GM12878 (cell line): ENCODE measurements at places on chromosomes 16 and 17.
A peak's percentile ranks its signal among the peaks of the same experiment; 100 is the strongest.

GRCh38 chr16:14302031-14302398 is 230.9 kb downstream of the MRTFB start:
- peak overlapping the region; percentile 92 for H3K27ac ChIP-seq
- H3K27me3 ChIP-seq, result no peaks in the 10 kb centered on the region
- peaks cover 12% of the 10 kb centered on the region for H3K4me1 ChIP-seq
- H3K4me3 ChIP-seq, result peak overlapping the region; percentile 91

GRCh38 chr17:82668631-82669099 is 20.4 kb upstream of the WDR45B start:
- no peak overlapping the region for H3K4me3 ChIP-seq
- no peak for DNase-seq
- no peaks in the 10 kb centered on the region for H3K36me3 ChIP-seq
- no peaks in the 10 kb centered on the region for H3K4me1 ChIP-seq

DNA sequence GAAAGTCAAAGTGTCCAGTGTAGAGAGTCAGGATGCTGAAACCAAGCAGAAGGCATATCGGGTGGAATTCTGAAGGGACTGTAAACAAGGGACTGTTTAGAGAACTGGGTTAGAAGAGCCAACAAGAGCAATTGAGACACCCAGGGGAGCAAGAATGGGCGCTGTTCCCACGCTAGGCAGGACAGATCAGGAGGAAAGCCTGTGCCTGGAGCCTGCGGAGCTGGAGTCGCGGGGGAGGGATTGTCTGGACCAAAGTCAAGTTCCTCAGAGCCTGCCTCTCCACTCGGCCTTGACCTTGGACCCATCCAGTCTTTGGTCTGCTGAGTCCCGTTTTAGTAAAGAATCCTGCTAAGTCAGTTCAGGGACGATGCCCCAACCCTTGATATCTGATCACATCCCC is 14.7 kb upstream of the KLHL36 start:
- no peaks in the 10 kb centered on the region for H3K27me3 ChIP-seq
- no peak for DNase-seq
- peaks cover 32% of the 10 kb centered on the region for H3K4me1 ChIP-seq
- no peak overlapping the region for H3K27ac ChIP-seq
- H3K36me3 ChIP-seq, result no peaks in the 10 kb centered on the region

- no peak for DNase-seq
- H3K36me3 ChIP-seq, result no peaks in the 10 kb centered on the region
- H3K4me1 ChIP-seq, result peaks cover 51% of the 10 kb centered on the region
- no peaks in the 10 kb centered on the region for H3K27me3 ChIP-seq
- H3K4me3 ChIP-seq, result peak overlapping the region; percentile 90
- H3K27ac ChIP-seq, result peak overlapping the region; percentile 30; the same call in 1 of the 2 replicates
Observed at GRCh38 chr16:88705076-88705684, 1.0 kb downstream of the RNF166 start.

GRCh38 chr16:81921843-81922584 is 89.3 kb downstream of the SDR42E1 start:
- H3K27me3 ChIP-seq, result no peaks in the 10 kb centered on the region
- H3K27ac ChIP-seq, result no peak overlapping the region
- H3K36me3 ChIP-seq, result peaks cover 37% of the 10 kb centered on the region
- H3K4me1 ChIP-seq, result no peaks in the 10 kb centered on the region

DNA sequence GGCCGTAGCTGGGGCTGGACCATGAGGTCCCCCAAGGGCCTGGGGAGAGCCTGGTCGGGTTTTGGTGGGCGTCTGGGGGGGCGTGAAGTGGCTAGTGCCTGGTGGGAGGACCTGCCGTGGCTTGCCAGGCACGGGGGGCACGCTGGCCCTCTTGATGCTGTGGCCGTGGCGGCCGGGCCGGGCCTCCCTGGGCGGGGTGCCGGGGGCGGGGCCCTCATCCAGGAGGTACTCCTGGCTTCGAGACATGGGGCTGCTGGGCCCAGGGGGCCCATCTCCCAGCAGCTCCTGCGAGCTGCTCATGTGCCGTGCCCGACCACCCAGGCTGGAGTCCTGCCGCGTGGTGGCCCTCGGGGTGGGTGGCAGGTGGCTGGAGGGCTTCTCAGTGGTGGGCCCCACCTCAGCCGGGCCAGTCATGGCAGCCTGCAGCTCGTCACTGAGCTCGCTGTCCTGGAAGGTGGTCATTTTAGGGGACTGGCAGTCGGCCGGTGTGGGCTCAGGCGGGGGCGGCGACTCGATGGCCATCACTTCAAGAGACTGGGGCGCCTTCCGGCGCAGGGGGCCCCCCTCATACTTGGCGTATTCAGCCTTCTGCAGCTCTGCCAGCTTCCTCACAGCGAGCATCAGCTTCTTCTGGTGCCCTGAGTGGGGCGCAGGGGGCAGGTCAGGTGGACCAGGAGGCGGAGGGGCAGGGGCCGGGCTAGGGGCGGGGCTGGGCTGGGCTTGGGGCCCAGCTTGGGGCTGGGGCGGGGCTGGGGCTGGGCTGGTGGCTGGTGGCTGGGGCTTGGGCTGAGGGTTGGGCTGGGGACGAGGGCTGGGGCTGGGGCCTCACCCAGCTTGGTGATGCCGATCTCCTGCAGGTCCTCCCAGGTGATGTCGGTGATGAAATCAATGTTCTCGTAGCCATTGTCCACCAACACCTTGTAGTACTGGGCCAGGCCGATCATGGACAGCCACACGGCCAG is 15.2 kb downstream of the CASKIN1 start:
- H3K4me1 ChIP-seq, result no peaks in the 10 kb centered on the region
- no peak for DNase-seq
- H3K27me3 ChIP-seq, result no peaks in the 10 kb centered on the region; the same call in 1 of the 2 replicates
- peaks cover 2% of the 10 kb centered on the region for H3K36me3 ChIP-seq

DNA sequence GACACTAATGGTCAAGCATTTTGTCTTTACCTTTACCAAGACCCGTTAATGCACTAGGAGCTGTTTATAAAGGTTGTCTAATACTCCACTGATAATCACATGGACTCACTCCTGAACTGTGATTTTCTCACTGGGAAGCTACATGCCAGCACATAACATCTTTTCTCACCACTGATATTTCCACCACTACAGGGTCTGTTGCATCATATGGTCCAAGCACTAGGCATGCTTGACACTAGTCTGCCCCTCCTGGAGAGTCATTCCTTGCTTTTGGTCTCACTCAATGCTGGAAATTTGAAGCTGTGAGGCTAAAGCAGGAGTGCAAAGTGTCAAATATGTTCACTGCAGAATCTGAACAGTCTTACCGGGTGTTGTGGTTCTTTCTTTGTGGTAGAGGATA is 1576.8 kb downstream of the CDH8 start:
- DNase-seq, result no peak
- H3K27me3 ChIP-seq, result no peaks in the 10 kb centered on the region
- no peaks in the 10 kb centered on the region for H3K36me3 ChIP-seq

GRCh38 chr16:62036802-62037135 is 531 bp upstream of the CDH8 start:
- H3K27ac ChIP-seq, result no peak overlapping the region
- H3K4me3 ChIP-seq, result no peak overlapping the region
- no peak for DNase-seq
- no peaks in the 10 kb centered on the region for H3K27me3 ChIP-seq
- no peaks in the 10 kb centered on the region for H3K4me1 ChIP-seq

DNA sequence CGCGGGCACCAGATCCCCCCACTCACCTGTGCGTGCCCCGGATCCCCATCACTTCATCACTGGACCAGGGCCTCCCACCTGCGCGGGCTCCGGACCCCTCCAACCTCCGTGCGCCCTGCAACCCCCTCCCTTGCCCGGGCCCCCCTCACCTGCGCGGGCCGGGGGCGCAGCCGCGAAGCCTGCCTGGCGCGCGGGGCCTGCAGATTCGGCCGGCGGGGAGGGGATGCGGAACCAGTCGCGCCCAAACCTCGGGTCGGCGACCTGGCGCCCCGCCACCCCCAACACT is 202 bp downstream of the CEP131 start:
- peak overlapping the region; percentile 96 for H3K4me3 ChIP-seq
- DNase-seq, result no peak

GRCh38 chr17:1928976-1929375 is 96.2 kb downstream of the RTN4RL1 start:
- no peak for DNase-seq
- no peak overlapping the region for H3K4me3 ChIP-seq
- no peaks in the 10 kb centered on the region for H3K27me3 ChIP-seq
- no peaks in the 10 kb centered on the region for H3K4me1 ChIP-seq
- H3K27ac ChIP-seq, result no peak overlapping the region

DNA sequence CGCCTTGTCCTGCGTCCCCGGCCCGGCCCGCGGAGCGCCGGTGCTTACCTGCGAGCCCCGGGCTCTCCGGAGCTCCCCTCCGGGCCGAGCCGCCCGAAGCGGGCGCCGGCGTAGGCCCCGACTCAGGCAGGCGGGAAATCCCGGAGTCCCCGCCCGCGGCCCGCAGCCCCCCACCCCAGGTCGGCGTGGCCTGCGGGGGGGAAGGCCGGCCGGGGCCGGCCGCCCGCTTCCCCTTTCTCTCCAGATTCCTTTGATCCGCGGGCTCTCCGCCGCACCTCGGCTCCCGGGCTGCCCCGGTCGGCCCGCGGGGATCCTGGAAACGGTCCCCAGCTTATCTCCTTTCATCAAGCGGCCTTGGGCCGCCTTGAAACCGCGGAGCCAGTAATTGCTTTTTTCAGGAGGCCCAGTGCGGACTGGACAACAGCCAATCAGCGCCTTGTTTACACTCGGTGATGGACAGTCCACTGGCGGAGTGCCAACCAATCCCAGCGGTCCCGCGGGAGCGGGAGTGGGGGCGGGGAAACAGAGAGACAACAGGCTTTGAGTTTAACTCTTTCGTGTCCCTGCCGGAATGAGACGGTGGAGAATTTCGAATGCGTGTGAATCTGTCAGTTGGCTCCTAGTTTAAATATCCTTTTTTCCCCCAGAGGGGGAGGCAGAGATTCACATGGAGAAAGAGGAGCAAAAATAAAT is 1.4 kb upstream of the BAHCC1 start:
- no peaks in the 10 kb centered on the region for H3K4me1 ChIP-seq
- peaks cover 38% of the 10 kb centered on the region for H3K27me3 ChIP-seq
- H3K4me3 ChIP-seq, result 0 out of 2 replicates have a peak overlapping the region, but pooled peaks have one; percentile 32
- H3K27ac ChIP-seq, result no peak overlapping the region

DNA sequence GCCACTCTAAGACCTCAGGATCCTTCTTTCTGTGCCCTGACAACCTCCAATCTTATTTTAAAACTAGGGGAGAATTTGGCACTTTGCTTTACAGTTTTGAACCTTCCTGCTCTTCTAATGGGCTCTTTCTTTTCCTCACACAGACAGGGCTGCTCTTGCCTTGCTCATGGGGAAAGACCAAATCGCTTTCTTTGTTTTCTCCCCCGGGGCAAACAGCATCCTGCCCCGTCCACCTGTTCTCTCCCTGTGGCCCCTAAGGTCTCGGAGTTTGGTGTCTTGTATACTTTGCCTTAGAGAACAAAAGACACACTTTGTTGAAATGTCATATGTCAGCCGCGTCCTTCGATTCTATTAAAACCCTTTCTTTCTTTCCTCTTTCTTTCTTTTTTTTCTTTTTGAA is 306.7 kb upstream of the SALL1 start:
- DNase-seq, result no peak
- H3K36me3 ChIP-seq, result no peaks in the 10 kb centered on the region
- no peaks in the 10 kb centered on the region for H3K4me1 ChIP-seq
- no peak overlapping the region for H3K27ac ChIP-seq

DNA sequence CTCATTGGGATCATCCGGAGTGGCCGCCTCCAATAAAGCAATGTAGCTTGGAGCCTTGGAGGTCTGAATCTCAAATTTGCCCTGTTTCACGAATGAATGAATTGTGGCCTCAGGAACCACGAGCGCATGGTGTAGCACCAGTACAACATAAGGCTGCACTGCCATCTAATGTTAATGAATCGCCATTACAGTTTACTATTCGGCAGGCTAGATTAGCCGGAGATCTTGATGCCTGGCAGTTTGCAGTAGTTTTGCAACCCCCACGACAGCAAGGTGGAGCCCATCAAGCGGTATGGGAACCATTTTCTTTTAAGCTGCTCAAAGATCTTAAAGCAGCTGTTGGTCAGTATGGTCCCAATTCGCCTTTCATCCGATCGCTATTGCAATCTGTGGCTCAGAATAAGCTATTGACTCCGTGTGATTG is 18.8 kb downstream of the ALOX15B start:
- no peak overlapping the region for H3K4me3 ChIP-seq
- H3K4me1 ChIP-seq, result peaks cover 14% of the 10 kb centered on the region
- no peaks in the 10 kb centered on the region for H3K27me3 ChIP-seq
- H3K27ac ChIP-seq, result no peak overlapping the region
- H3K36me3 ChIP-seq, result no peaks in the 10 kb centered on the region
- peak; percentile 45 for DNase-seq

- H3K27ac ChIP-seq, result no peak overlapping the region
- H3K27me3 ChIP-seq, result no peaks in the 10 kb centered on the region; the same call in 1 of the 2 replicates
- DNase-seq, result no peak
Observed at GRCh38 chr16:89257281-89257731, 39.8 kb downstream of the ZNF778 start.

GRCh38 chr17:78197147-78197832 is 10.1 kb downstream of the AFMID start:
- no peaks in the 10 kb centered on the region for H3K27me3 ChIP-seq
- no peak overlapping the region for H3K27ac ChIP-seq
- H3K4me3 ChIP-seq, result no peak overlapping the region
- H3K4me1 ChIP-seq, result peaks cover 10% of the 10 kb centered on the region
- H3K36me3 ChIP-seq, result peaks cover 20% of the 10 kb centered on the region

DNA sequence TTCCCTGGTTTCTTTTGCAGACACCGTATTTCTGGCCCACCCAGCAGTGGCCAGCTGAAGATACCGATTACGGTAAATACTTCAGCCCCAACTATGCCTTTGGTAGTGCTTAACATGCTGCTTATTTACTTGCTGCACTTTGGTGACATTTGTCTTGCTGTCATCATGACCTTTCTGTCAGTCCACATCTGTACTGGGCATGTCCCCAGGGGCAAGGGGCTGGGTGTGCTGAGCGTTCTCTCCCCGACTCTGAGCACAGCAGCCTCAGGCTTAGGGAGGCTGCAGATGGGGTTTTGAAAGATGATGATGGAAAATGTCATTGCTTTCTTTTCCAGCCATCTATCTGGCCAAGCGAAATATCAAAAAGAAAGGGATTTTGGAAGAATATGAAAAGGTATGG is 23.3 kb downstream of the RGS9 start:
- peaks cover 20% of the 10 kb centered on the region for H3K4me1 ChIP-seq
- no peak overlapping the region for H3K4me3 ChIP-seq
- no peak for DNase-seq
- no peak overlapping the region for H3K27ac ChIP-seq
- no peaks in the 10 kb centered on the region for H3K27me3 ChIP-seq

DNA sequence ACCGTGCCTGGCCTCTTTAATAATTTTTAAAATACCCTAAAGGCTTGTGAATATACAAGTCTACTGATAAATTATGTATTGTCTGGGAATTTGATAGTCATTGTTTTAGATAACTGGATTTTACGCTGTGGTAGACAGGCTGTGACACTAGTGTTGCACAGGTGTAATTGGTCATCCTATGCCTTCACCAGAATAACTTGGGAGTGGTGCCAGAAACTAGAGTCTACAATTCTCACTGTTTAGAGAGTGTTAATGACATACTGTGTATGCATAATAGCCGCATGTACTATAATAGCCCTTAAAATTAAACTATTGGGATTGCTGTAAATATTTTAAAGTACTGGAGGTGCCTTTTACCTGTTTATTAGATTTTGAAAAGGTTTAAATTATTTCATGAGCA is 11.4 kb downstream of the CNEP1R1 start:
- H3K36me3 ChIP-seq, result peaks cover 10% of the 10 kb centered on the region; the same call in 1 of the 2 replicates
- no peak overlapping the region for H3K4me3 ChIP-seq
- no peaks in the 10 kb centered on the region for H3K27me3 ChIP-seq
- H3K27ac ChIP-seq, result no peak overlapping the region
- H3K4me1 ChIP-seq, result peaks cover 11% of the 10 kb centered on the region

GRCh38 chr16:81746566-81746965 is 32.5 kb upstream of the PLCG2 start:
- DNase-seq, result no peak
- peaks cover 33% of the 10 kb centered on the region for H3K4me1 ChIP-seq
- H3K27me3 ChIP-seq, result no peaks in the 10 kb centered on the region
- peak overlapping the region; percentile 59; the same call in 1 of the 2 replicates for H3K4me3 ChIP-seq
- no peaks in the 10 kb centered on the region for H3K36me3 ChIP-seq

GRCh38 chr17:47989700-47990099 is 18.8 kb downstream of the CDK5RAP3 start:
- DNase-seq, result peak; percentile 46
- H3K27ac ChIP-seq, result no peak overlapping the region
- no peaks in the 10 kb centered on the region for H3K27me3 ChIP-seq
- H3K4me3 ChIP-seq, result no peak overlapping the region
